ENCODE measurements at places on chromosomes 6 and 20. TPM values are rescaled to one million over a fixed set of nuclear protein-coding genes. Genes with fewer than 3 reads are reported as not detected.

DNA sequence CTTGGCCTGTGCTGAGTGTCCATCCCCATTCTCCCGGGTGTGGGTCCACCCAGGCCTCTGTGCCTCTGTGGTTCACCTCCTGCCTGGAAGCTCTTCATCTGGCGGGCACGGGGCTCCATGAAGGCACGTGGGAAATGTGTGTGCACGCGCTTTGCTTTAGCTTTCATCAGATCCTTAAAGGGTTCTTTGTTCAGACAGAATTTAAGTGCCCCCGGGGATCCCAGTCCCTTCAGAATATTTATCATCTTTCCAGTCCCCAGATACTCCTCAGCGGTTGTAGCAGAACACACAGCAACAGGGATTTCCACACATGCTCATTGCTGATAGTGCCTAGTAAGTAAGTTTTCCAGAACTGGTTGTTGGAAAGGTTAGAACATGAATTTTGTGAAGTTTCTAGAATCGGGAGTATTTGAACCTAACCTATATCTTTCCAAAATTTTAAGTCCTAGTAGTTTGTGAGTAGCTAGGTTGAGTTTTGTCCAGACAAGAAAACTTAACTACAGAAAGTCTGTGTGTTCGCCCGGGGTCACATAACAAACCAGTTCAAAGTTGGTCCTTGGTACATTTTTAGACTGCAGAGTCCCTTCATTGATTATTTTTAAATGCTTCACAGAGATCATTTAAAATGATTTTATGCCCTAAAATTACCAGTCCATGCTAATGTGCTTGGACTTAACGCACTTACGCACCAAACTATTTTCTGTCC, 67.7 kb downstream of the RPP40 start:
- no peak for DNase-seq

- DNase-seq: no peak
These were observed 20.2 kb downstream of the HCK start for GRCh38 chr20:32072168-32072750.

The TNF gene
- 0.47 TPM for total RNA-seq

GRCh38 chr6:49556429-49556837, 6.0 kb downstream of the C6orf141 start:
- peak; percentile 94 for DNase-seq

DNA sequence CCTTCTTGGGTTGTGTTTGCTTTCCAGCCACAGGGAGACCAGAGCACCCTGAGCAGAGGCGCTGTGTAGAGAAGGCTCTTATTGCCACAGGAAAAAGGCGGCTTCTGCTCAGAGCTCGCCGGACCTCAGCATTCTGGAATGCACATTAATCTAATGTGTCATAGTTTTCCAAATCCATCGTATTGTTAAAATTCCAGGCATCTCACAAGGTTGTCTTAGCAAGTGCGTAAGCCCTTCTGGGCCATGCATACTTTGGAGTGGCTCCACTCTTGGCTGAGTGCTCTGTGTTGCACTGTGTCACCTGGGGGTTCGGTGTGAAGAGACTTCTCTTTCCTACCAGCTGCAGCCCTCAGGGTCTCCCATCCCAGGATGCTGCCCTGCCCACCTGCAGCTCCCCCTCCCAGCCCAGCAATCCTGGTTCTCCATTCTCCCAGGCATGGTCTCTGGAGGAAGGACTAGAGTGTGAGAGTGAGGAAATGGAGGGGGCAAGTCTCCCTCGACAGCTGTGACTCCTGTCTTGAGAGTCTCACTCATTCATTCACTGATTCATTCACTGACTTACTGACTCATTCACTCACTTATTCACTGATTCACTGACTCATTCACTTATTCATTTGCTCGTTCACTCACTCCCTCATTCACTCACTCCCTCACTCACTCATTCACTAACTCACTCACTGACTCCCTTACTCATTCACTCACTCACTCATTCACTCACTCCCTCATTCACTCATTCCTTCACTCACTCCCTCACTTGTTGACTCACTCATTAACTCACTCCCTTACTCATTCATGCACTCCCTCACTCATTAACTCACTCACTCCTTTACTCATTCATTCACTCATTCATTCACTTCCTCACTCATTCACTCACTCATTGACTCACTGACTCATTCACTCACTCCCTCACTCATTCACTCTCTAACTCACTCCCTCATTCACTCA, 83.7 kb upstream of the MPC1 start:
- DNase-seq: peak; percentile 78

GRCh38 chr6:135286962-135287538, 105.9 kb downstream of the MYB start:
- DNase-seq: no peak

DNA sequence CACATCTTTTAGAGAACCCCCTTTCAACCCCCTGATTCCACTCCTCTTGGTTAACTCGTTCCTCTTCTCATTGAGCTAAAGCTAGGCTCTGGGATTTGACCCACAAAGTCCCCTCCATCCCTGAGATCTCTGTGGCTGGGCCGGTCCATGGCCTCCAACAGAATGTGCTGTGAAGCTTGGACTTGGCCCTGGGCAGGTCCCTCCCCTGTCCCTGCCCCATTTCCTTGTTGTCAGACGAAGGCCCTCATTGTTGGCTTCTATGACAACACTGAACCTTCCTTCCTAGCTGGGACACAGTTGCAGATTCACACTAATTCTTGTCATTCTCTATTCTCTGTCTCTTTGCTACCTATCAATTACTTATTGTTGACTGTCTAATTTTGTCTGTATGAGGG, 156.1 kb downstream of the SYCP2 start:
- no peak for DNase-seq

DNA sequence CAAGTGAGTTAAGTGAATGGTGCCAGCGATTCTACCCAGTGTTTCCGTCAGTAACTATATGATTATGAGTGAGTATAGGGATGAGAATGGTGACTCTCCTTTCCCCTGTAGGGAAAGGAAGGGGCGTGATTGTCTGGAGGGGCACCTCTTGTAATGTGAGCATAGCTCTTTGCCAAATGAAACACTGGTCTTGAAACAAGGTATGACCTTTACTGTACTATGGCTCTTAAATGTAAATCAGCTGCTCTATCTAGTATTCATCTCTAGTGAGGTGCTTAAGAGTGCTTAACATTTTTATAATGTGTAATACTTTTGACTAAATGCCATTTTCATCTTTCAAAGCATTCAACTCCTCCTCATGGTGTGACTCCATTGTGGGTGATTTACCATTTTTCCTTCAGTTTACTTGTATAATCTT, 11.0 kb downstream of the PANK2 start:
- no peak for DNase-seq

DNA sequence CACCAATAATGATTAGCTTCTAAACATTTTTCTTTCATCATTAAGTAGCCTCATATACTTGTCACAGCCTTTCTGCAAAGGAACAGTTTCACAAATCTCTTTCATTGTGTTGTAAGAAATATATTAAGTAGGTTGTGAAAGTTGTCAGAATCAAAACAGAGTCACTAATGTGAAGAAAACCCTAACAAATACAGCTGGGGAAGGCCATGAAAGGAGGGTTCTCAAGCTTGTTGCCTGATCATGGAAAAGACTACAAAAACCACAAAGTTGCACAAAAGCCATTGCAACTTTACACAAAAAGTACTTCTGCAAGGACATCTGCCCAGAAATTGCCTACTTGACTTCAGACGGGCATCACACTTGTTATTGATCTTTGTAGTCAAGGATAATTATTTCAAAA, 216.1 kb downstream of the ALDH8A1 start:
- DNase-seq: no peak

DNA sequence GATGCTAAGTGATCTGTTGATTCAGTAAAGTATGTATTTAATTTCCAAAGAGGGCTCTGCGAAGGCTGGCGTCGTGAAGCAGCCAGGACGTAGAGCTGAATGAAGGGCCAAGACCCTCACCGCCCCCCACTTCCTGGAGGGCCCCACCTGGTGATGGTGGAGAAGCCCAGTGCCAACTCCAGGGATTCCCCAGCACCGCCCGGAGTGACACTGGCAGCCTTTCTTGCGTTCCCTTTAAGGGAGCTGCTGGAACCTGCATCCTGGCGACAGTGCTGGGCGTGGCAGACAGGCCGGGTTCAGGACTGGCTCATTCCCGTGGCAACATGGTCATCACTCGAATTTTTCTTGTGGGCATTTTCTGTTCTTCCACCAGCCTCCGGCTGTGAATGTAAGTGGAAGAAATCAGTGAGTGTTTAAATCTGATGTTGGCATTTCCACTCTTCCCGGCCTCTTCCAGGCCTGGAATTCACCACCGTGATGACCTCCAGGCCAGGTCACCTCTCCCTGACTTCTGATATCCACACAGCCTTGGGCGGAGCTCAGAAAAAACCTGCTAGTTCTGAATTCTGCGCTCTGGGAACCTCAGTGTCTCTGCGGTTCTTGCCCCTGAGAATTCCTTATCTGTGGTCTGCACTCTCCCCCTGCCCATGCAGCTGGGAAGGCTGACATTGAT, 57.4 kb upstream of the DACT2 start:
- DNase-seq: no peak

The RWDD2A gene
- total RNA-seq: 1.9 TPM

DNA sequence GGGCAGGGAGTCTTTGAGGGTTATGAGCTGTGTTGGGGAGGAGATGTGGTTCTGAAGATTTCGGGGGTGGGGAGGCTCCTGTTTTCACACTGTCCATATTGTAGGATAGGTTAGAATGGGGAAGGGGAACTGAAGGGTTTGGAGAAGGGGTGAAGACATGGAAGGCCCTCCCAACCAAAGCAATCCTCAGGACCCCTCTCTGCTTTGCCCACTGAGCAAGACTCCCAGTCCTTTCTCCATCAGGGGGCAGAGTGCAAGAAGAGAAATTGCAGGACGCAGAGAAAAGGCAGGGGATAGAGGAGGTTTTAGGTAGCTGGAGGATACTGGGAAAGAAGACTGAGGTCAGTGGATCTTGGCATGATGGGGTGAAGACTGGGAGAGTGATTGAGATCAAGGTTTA, 3.9 kb downstream of the SYNGAP1 start:
- no peak for DNase-seq

- DNase-seq: no peak
These were observed 303.4 kb downstream of the CENPW start for GRCh38 chr6:126643352-126643751.

GRCh38 chr20:60131375-60131774, 173.2 kb downstream of the CDH26 start:
- peak; percentile 36 for DNase-seq

GRCh38 chr6:139568151-139568955, 193.9 kb upstream of the CITED2 start:
- no peak for DNase-seq

DNA sequence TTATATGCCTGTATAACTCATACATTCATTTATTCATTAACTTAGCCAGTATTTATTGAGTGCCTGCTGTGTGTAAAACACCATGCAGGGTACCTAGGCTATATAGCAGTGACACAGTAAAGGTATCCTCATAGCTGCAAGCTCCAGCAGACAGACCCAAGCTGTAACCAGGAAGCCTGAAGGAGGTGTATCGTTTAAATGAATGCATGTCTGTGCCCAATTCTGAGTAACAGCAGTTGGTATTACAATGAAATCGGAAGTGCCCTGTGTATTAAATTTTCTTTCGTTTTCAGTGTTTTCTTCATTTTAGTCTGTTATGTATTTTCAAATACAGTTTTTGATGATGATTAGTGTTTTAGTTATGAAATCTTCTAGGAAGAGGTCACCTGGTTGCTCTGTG, 485.8 kb upstream of the SOX4 start:
- no peak for DNase-seq

The WFDC5 gene
- not detected for total RNA-seq

- peak; percentile 84 for DNase-seq
These were observed 72.6 kb upstream of the THBS2 start for GRCh38 chr6:169326067-169326799.

DNA sequence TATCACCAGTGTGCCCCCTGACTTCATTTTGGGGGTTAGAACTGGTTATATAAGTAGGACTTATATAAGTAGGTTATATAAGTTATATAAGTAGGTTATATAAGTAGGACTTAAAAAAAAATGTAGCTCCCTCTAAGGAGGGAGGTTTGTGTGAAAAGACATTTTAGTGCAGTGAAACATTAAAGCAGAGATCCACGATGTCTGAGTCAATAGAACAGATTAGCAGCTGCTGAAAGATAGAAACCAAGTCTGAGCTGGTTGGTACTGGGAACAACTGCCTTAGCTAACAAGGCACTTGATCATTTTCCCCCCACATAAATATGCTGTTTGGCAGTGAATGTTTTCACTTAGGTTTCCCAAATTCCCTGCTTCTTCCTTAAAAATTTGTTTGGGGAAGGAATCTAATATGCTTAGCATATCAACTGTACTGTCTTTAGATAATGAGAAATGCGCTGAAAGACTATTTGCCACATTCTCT, 2.1 kb upstream of the RPS12 start:
- peak; percentile 54 for DNase-seq

The ZC3H12D gene
- total RNA-seq: 0.17 TPM

The THBS2 gene
- 164 TPM for total RNA-seq

- peak; percentile 69 for DNase-seq
These were observed 28.0 kb upstream of the PTGIS start for GRCh38 chr20:49595811-49596561.

DNA sequence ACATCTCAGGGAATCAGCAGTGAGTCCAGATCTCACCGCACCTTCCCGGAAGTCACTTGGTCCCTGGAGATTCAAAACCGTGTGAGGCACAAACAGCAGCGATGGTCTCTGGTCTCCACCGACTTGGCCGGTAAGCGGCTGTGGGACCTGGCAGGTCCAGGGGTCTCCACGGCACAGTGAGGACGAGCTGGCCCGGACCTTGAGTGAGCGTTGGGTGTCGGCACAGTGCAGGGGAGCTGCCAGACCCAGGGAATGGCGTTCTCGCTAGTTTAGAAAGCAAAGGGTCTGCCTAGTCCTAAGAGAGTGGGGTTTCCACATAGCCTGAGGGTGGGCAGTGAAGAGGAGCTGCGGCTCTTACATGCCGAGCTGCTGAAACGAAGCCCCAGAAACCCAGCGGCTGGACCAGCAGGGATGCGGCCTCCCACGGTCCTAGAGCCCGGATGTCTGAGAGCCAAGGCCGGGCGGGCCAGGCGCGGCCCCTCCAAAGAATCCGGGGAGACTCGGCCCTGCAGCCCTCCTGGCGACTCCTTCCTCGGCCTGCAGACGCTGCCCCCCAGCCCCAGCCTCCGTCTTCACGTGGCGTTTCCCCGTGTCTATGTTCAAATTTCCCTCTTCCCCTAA, 185.0 kb downstream of the ERMARD start:
- no peak for DNase-seq

GRCh38 chr6:130945401-130945919, 117.6 kb downstream of the EPB41L2 start:
- DNase-seq: peak; percentile 38

DNA sequence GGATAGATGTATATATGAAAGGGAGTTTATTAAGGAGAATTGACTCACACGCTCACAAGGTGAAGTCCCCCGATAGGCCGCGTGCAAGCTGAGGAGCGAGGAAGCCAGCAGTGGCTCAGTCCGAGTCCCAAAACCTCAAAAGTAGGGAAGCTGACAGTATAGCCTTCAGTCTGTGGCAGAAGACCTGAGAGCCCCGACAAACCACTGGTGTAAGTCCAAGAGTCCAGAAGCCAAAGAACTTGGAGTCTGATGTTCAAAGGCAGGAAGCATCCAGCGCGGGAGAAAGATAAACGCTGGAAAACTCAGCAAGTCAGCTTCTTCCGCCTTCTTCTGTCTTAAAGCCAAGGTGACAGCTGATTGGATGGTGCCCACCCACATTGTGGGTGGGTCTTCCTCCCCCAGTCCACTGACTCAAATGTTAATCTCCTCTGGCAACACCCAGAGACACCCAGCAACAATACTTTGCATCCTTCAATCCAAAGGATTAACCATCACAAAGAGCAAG, 102.6 kb upstream of the GJE1 start:
- peak; percentile 49 for DNase-seq

GRCh38 chr6:6600875-6601274, 12.4 kb downstream of the LY86 start:
- peak; percentile 30 for DNase-seq

All from M059J (cell line).